ENCODE measurements at places on chromosomes 7 and 10. TPM values are rescaled to one million over a fixed set of nuclear protein-coding genes. Genes with fewer than 3 reads are reported as not detected.

LIPM gene
- polyA plus RNA-seq: not detected

ODAD2 gene
- 1.5 TPM for polyA plus RNA-seq

OPN1SW gene
- polyA plus RNA-seq: 2.2 TPM

CFAP70 gene
- 26.6 TPM for polyA plus RNA-seq

ENKUR gene
- 4.1 TPM for polyA plus RNA-seq

OR9A2 gene
- not detected for polyA plus RNA-seq

RADIL gene
- 1.3 TPM for polyA plus RNA-seq

ZNF316 gene
- polyA plus RNA-seq: 56.2 TPM

ABCC2 gene
- 15.2 TPM for polyA plus RNA-seq

TRIM73 gene
- 7.6 TPM for polyA plus RNA-seq

PODXL gene
- 786 TPM for polyA plus RNA-seq

ZNF365 gene
- polyA plus RNA-seq: 0.48 TPM

UCN3 gene
- polyA plus RNA-seq: 1.0 TPM

EFCAB10 gene
- 2.2 TPM for polyA plus RNA-seq

BTBD16 gene
- 1.4 TPM for polyA plus RNA-seq

MEIG1 gene
- polyA plus RNA-seq: 1.4 TPM

Data from left kidney (tissue), 8 donors.